ENCODE measurements at places on chromosomes 5 and 9. TPM values are rescaled to one million over a fixed set of nuclear protein-coding genes. Genes with fewer than 3 reads are reported as not detected.

NIPSNAP3A gene
- total RNA-seq: 42.0 TPM

ANAPC2 gene
- total RNA-seq: 24.5 TPM

TMEM245 gene
- 130 TPM for total RNA-seq

FAM78A gene
- 0.78 TPM for total RNA-seq

SPZ1 gene
- total RNA-seq: not detected

PCDHA11 gene
- 1.9 TPM for total RNA-seq

ECSCR gene
- total RNA-seq: 7.6 TPM

CCDC192 gene
- not detected for total RNA-seq

TAF1L gene
- total RNA-seq: not detected

PAXX gene
- 42.6 TPM for total RNA-seq

EIF4E1B gene
- total RNA-seq: not detected

TUSC1 gene
- 24.1 TPM for total RNA-seq

MYMK gene
- total RNA-seq: not detected

GFRA3 gene
- total RNA-seq: 0.40 TPM

WHRN gene
- 12.9 TPM for total RNA-seq

AJM1 gene
- total RNA-seq: 2.8 TPM

MFAP3 gene
- total RNA-seq: 27.6 TPM

BHMT gene
- total RNA-seq: 1.9 TPM

OTULINL gene
- total RNA-seq: 11.3 TPM

ISL1 gene
- not detected for total RNA-seq

IL9 gene
- not detected for total RNA-seq

ACTBL2 gene
- total RNA-seq: 0.13 TPM

OMD gene
- total RNA-seq: 26.2 TPM

IRX2 gene
- total RNA-seq: 2.6 TPM

CBY3 gene
- not detected for total RNA-seq

FUT7 gene
- total RNA-seq: 0.20 TPM

MEIKIN gene
- 0.66 TPM for total RNA-seq

GABRA1 gene
- total RNA-seq: not detected

PCBD2 gene
- total RNA-seq: 10.8 TPM

CDO1 gene
- total RNA-seq: 11.4 TPM

ADAMTSL2 gene
- 2.3 TPM for total RNA-seq

SPINK4 gene
- total RNA-seq: not detected

LHX2 gene
- total RNA-seq: not detected

FOXD4 gene
- total RNA-seq: 0.13 TPM

SOHLH1 gene
- not detected for total RNA-seq

SLC25A48 gene
- total RNA-seq: not detected

S1PR3 gene
- 77.9 TPM for total RNA-seq

HARS1 gene
- total RNA-seq: 67.1 TPM

FCN2 gene
- total RNA-seq: not detected

FRRS1L gene
- total RNA-seq: 11.3 TPM

RNF183 gene
- total RNA-seq: 0.37 TPM

IL13 gene
- not detected for total RNA-seq

CCDC152 gene
- total RNA-seq: 0.92 TPM

PCDHA5 gene
- total RNA-seq: 0.31 TPM

CD74 gene
- total RNA-seq: 335 TPM

SLC4A9 gene
- total RNA-seq: not detected

PCDHGB1 gene
- total RNA-seq: 4.2 TPM

Data from gastroesophageal sphincter (tissue), 4 donors.